ENCODE measurements at places on chromosomes 1 and 21.

- DNase-seq: no peak
Observed at GRCh38 chr1:236760480-236760879, 34.6 kb upstream of the MTR start.

DNA sequence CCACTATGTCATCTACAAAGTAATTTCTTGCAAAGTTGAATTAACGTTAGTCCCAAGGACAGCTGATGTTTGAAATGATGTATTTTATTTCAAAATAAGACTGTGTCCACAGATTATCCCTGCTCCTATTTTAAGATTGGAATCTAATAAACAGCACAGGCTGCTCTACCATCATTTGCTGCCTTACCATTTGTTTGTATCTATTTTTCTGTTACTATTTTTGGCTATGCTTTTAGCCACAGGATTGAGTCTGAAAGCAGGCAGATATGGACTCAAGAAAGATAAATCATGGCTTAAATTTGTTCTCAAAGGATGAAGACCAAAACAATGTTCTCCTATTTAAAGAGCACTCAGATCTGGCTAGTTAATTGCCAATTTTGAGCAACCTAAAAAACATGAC is 105.3 kb downstream of the RGS2 start:
- no peak for DNase-seq

DNA sequence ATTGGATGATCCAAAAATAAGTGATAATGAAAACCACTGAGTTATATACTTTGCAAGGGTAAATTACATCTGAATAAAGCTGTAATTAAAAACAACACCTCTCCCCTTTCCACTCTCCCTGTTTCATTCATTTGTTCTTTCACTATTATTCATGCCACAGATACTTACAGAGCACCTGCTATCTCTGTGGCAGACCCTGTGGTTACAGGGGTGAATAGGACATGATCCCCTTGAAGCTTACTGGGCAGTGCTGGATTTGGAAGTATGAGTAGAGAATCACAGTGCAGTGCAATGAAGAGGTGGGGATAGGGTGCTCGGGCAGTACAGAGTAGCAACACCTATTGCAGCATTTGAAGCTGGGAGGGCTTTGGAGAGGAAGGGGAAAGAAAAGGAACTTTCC is 21.7 kb downstream of the ARV1 start:
- DNase-seq: no peak

GRCh38 chr21:38917043-38917774 is 111.5 kb downstream of the ETS2 start:
- no peak for DNase-seq

DNA sequence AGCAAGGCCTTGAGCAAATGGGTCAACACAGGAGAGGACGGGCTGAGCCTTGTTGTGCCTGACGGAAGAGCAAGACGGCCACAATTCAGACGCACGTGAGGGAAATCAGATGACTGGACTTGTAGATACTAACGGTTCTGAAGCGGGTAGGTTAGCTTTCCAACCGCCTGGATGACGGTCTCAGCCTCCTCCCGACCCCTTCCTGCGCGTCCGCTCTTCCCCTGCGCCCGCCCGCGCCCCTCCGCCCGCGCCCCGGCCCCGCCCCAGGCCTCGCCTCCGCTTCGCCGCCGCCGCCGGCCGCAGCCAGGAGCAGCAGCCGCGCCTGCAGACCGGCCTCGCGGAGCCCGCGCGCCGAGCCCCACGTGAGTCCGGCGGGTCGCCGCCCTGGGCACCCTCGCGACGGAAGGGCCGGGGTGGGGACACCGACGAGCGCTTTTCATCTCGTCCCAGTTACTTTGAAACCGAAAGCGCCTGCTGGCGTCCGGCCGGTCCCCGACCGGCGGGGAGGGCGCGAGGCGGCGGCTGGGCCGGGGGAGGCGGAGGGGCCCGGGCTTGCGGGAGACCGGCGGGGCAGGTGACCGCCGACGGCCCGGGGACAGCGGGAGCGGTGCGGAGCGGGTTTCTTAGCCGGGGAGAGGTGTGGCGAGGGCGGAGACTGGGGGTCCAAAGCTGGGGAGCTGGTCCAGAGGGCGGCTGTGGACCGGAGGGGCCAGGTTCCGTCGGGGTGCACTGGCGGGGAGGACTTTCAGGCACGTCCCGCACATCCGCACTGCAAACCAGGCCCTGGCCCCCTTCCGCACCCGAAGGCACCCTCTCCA is at the start of gene TRAF5:
Gene TRAF5 (plus strand): TSS at position 306 of the 818 bp plus-strand sequence. CDS start 26,407 bp downstream, outside the sequence.
- no peak for DNase-seq
